H7 (cell line): ENCODE measurements at places on chromosomes 5 and 9. TPM values are rescaled to one million over a fixed set of nuclear protein-coding genes. Genes with fewer than 3 reads are reported as not detected.

The VCAN gene
- total RNA-seq: 85.8 and 119 TPM in 2 replicates

The PDE6A gene
- total RNA-seq: not detected in 2 replicates

The RASGRF2 gene
- total RNA-seq: 4.0 and 5.3 TPM in 2 replicates

The IL3 gene
- total RNA-seq: not detected in 2 replicates

The IL5 gene
- not detected in 2 replicates for total RNA-seq

The PLAC8L1 gene
- total RNA-seq: 0.44 and 0.59 TPM in 2 replicates

- DNase-seq: peak; percentile 67
Observed at GRCh38 chr5:172617817-172618216, 23.2 kb upstream of the NEURL1B start.

- no peak for DNase-seq
Observed at GRCh38 chr5:143721925-143722324, 90.0 kb upstream of the HMHB1 start.

DNA sequence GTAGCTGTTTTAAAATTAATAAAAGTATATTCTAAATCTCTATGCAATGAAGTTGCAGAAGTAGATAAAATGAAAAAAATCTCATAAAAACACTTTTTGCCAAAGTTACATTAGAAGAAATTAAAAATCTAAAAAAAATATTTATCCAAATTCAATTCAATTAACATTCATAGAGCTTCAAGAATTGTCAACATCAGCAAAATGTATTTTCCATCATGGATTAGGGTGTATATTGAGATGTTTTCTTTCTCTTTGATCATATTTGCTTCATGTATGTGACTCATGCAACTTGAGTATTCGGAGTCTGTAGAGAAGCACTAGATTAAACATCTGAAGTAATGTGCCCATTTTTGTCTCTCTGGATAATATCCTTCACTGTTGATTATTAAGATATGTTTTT, 415.3 kb upstream of the FAM174A start:
- DNase-seq: no peak

DNA sequence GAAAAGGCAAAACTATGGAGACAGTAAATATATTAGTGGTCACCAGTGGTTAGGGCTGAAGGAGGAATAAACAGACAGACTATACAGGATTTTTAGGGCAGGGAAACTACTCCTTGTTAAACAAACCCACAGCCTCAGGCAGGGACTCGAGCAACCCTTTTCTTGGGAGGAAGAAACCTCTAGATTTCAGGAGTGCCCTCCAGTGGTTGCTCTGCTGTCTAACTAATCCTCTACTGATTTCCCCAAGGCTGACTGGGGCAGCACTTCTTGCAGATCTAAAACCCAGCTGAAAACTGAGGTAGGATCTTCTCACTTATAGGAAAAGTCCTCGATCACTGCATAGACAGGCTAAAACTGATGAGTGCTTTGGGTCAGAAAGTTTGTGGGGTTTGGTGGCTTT, 176.8 kb downstream of the ISOC1 start:
- DNase-seq: peak; percentile 3

DNA sequence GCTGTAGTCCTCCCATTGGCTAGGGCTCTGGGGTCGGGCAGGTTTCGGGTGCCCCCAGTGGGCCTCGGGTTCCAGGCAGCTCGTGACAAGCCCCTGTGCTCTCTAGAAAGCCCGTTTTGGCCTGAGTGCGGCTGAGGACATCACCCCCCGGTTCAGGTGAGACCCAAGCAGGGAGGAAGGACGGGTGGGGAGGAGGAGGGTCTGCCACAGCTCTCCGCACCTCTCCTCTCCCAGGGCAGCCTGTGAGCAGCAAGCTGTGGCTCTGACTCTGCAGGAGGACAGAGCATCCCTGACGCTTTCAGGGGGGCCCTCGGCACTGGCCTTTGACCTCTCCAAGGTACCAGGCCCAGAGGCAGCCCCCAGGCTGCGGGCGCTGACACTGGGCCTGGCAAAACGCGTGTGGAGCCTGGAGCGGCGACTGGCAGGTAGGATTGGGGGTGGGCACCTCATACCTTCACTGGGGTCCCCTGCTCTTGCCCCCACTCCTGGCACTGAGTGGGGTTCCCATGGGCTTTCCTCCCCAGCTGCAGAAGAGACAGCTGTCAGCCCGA, 672 bp downstream of the PAXX start:
- no peak for DNase-seq

GRCh38 chr5:57745700-57746651, 263.4 kb upstream of the ACTBL2 start:
- no peak for DNase-seq

DNA sequence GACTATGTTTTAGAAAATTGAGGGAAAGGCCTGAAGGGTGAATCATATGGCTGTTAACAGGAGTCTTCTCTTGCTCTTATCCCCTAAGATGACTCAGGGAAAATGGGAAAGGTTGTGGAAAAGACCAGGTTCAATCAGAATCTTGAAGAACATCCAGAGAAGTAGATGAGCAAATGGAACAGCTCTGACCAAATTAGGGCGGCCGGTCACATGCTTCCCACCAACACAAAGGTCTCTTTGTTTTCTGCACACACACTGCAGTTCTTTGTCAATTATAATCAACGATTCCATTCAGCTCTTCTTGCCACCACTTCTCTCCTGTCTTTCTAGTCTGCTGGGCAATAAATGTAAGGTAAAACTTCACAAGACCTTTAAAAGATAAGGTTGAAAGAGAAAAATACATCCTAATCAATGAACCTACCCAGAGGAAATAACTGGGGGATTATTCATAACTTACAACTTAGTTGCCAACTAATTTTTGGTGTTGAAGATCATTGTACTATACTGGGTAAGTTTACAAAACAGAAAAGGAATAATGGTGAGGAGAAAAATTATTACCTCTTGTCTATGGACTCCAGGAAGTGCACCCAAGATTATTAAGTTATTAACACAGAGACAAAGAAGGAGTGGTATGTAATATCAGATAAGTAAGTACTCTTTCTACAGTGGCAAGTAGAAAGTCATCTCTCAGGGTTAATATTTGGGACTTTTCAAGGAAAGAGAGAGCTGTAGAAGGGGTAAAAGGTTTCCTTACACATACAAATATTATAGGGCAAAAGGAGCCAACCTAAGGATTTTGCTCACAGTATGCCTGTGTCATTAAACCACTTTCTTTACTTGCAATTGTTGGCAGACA, 441.9 kb upstream of the PIK3R1 start:
- peak; percentile 4 for DNase-seq
